Activated CD8-positive, alpha-beta memory T cell treated with anti-CD3 and anti-CD28 coated beads, Interleukin-2, amount 10 ng/mL, durations not matched to agents 7 days and 5 days (primary cell): ENCODE measurements at places on chromosomes 5 and 9.

DNA sequence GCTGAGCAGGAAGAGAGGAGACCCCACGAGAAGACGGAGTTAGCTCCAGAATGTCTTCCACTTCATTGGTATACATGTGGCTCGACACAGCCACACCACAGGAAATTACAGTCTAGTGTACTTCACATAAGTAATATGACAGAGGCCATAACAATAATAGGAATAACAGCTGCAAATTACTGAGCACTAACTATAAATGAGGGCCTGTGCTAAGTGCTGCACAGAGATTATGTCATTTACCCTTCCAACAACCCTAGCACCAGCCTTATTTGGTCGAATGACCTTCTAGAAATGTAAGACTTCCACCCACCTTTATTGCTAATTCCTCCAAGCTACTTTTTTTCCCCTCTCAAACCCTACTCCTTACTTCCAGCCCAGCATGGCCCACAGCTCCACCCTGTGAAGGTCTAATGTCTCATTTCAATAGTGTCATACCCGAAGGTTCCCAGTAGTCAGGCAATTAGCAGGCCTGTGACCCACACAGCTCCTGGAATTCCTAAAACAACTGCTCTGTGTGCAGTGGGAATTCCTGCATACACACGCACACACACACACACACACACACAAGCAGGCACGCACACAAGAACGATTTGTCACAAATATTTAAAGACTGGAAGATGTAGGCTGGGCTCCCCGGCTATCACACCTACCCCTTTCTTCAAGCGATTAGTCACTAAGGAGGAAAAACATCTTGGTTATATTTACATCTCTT, 134.5 kb downstream of the FRMD3 start:
- no peaks in the 10 kb centered on the region for H3K27me3 ChIP-seq
- H3K36me3 ChIP-seq: no peaks in the 10 kb centered on the region
- H3K4me1 ChIP-seq: no peaks in the 10 kb centered on the region
- H3K27ac ChIP-seq: no peak overlapping the region

DNA sequence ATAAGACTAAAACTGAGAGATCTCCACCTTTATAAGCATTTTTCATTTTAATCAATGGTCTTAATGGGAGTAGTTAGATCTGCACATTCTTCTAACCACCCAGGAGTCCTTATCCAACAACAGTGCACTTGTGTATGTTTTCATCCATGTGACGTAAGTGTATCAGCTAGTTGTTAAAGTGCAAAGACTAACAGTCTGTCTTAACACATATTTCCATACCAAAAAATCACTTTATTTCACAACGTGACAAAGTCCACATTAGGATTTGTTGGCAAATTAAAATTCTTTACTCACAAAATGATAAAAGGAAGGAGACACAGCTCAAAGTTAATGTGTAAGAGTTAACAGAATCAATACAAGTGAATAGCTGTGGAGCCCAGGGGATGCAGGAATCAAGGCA, 1.9 kb upstream of the SMC2 start:
- peaks cover 9% of the 10 kb centered on the region for H3K27me3 ChIP-seq
- peak overlapping the region; percentile 98 for H3K27ac ChIP-seq
- no peak for DNase-seq

GRCh38 chr9:6471231-6471850, 58.3 kb downstream of the UHRF2 start:
- no peaks in the 10 kb centered on the region for H3K27me3 ChIP-seq
- H3K4me3 ChIP-seq: no peak overlapping the region
- H3K27ac ChIP-seq: no peak overlapping the region
- peaks cover 32% of the 10 kb centered on the region for H3K36me3 ChIP-seq

GRCh38 chr5:173726846-173727557, 110.6 kb upstream of the BOD1 start:
- H3K27me3 ChIP-seq: peaks cover 3% of the 10 kb centered on the region
- no peaks in the 10 kb centered on the region for H3K36me3 ChIP-seq
- DNase-seq: no peak
- H3K27ac ChIP-seq: no peak overlapping the region

DNA sequence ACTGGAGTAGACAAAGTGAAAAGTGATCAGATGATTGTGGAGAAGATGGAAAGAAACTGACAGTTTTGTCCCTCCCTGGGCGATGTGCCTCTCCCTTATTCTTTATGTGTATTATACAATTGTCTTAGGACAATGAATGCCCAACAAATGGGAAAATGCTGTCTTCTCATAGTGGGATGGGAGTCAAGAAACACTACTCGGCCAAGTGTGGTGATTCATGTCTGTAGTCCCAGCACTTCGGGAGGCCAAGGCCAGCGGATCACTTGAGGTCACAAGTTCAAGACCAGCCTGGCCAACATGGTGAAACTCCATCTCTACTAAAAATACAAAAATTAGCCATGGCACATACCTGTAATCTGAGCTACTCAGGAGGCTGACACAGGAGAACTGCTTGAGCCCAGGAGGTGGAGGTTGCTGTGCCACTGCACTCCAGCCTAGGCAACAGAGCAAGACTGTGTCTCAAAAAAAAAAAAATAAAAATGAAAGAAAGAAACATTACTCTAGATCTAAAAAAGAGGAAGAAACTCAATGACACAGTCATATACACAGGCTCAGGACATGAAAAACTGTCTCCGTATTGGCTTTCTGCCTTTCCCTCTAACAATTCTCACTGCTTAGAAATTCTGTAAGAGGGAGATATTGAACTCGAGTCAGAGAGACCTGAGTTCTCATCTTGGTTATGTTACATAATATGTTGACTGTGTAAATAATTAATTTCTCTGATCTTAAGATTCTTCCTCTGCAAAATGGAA, 67.9 kb upstream of the TARS1 start:
- H3K27ac ChIP-seq: no peak overlapping the region
- H3K36me3 ChIP-seq: no peaks in the 10 kb centered on the region
- H3K27me3 ChIP-seq: no peaks in the 10 kb centered on the region
- DNase-seq: no peak

DNA sequence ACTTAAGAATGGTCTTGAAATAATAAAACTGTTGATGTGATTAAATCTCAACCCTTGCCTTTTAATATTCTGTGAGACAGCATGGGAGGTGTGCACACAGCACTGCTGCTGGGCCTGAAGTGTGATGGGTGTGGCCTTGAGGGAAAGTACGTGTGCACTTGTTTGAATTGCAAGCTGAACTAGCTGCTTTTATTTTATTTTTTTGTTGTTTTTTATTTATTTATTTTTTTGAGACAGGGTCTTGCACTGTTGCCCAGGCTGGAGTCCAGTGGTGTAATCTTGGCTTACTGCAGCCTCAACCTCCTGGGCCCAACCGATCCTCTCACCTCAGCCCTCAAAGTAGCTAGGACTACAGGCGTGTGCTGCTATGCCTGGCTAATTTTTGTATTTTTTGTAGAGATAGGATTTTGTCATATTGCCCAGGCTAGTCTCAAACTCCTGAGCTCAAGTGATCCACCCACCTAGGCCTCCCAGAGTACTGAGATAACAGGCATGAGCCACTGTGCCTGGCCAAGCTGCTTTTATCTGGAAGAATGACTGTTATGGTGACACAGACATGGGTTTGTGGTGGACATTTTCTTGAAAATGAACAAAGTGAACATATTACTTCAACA, 58.9 kb downstream of the GPR107 start:
- peaks cover 32% of the 10 kb centered on the region for H3K4me1 ChIP-seq
- no peak overlapping the region for H3K4me3 ChIP-seq
- no peak for DNase-seq
- no peaks in the 10 kb centered on the region for H3K27me3 ChIP-seq
- H3K36me3 ChIP-seq: peaks cover 10% of the 10 kb centered on the region
- H3K27ac ChIP-seq: peak overlapping the region; percentile 19

GRCh38 chr5:177335701-177336065, 15.8 kb downstream of the LMAN2 start:
- DNase-seq: no peak
- H3K4me1 ChIP-seq: peaks cover 28% of the 10 kb centered on the region
- H3K27ac ChIP-seq: no peak overlapping the region
- H3K36me3 ChIP-seq: peaks cover 45% of the 10 kb centered on the region
- no peak overlapping the region for H3K4me3 ChIP-seq

DNA sequence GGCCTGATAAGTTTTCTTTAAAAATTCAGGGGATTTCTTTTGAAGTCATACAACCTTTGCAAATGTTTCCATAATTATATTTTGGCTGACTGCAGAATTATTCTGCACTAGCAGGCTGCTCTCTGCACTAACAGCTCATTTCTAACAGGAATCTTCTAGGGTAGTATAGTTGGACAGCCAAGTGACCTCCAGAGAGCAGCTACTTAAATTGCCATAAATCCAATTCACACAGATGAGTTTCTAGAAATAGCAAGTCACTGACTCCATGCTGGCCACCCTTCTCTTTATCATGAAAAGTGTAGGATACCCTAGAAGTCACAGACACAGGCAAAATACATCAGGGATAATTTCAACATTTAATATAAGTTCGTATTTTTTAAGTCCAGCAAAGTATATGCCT, 110.9 kb upstream of the TARS1 start:
- H3K4me3 ChIP-seq: no peak overlapping the region
- no peaks in the 10 kb centered on the region for H3K4me1 ChIP-seq
- no peak overlapping the region for H3K27ac ChIP-seq
- no peaks in the 10 kb centered on the region for H3K27me3 ChIP-seq

DNA sequence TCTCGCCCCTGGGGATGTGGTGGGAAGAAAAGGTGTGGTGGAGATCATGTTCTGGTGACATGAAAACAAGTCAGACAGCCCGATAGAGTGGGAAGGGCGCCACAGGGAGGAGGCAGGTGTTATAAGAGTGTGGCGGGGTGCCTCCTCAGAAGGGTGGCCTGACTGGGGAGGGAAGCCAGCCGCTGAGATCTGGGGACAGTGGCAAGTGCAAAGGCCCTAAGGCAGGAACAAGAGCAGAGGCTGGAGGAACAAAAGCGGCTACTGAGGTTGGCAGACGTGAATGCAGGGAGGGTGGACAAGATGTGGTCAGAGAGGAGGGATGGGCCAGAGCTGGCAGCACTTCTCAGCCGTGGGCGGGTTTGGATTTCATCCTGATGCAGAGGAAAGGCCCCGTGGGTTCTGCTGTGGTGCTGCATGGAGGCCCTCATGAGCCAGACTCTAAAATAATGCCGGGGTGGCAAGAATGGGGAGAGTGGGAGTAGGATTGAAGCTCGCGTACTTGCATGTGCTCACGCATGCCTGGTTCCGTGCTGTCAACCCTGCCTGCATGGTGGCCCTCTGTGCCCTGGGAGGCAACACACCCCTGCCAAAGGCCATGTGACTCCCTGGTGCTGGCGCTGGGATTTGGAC, 89.2 kb downstream of the MVB12B start:
- H3K4me3 ChIP-seq: no peak overlapping the region
- no peaks in the 10 kb centered on the region for H3K27me3 ChIP-seq
- no peak overlapping the region for H3K27ac ChIP-seq
- peaks cover 45% of the 10 kb centered on the region for H3K4me1 ChIP-seq

GRCh38 chr9:123358181-123358905, 2.3 kb downstream of the CRB2 start:
- H3K4me3 ChIP-seq: no peak overlapping the region
- peaks cover 5% of the 10 kb centered on the region for H3K27me3 ChIP-seq
- no peak overlapping the region for H3K27ac ChIP-seq
- no peaks in the 10 kb centered on the region for H3K36me3 ChIP-seq
- H3K4me1 ChIP-seq: peaks cover 25% of the 10 kb centered on the region

GRCh38 chr9:105908069-105908468, 213.7 kb downstream of the TMEM38B start:
- no peak overlapping the region for H3K27ac ChIP-seq
- no peaks in the 10 kb centered on the region for H3K36me3 ChIP-seq
- no peak for DNase-seq
- H3K4me3 ChIP-seq: no peak overlapping the region

DNA sequence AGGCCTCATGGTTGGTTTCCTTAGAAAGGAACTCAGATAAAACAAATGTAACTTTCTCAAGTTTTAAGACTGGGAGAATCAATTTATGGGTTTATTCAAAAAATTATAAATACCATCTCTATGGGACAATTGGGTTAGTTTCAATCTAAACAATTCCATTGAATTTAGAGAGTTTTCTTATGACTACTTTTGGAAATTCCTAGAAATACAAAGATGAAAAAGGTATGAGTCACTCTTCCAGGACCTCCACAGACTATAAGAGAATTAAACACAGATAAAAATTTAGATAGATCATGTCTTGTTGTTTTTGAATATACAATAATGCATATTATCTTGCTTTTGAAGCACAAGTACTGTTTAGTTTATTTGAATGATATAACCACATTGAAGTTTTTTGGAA, 188.7 kb downstream of the CHSY3 start:
- H3K27ac ChIP-seq: no peak overlapping the region
- no peak overlapping the region for H3K4me3 ChIP-seq
- H3K36me3 ChIP-seq: no peaks in the 10 kb centered on the region

GRCh38 chr5:124843596-124843899, 97.1 kb upstream of the ZNF608 start:
- H3K27ac ChIP-seq: no peak overlapping the region
- H3K36me3 ChIP-seq: no peaks in the 10 kb centered on the region
- no peak overlapping the region for H3K4me3 ChIP-seq
- H3K27me3 ChIP-seq: no peaks in the 10 kb centered on the region
- no peaks in the 10 kb centered on the region for H3K4me1 ChIP-seq

DNA sequence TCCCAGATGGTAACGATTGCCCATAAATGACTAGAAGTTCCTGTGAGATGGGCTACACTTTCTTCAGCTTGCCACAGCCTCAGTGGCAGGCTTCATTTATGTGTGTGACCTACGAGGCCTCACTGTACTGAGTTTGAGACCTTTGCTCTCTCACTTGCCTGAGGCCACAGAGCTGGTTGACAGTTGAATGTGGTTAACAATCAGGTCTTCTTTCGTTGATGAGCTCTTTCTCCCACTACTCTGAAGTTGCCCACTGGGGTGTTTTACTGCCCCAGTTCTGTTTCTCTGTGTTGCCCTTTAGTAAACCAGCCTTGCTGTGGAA, 70.5 kb downstream of the CYFIP2 start:
- H3K4me3 ChIP-seq: no peak overlapping the region
- H3K4me1 ChIP-seq: peaks cover 7% of the 10 kb centered on the region
- no peaks in the 10 kb centered on the region for H3K27me3 ChIP-seq
- no peak overlapping the region for H3K27ac ChIP-seq
- peaks cover 73% of the 10 kb centered on the region for H3K36me3 ChIP-seq
